Ammon's horn (tissue), 1 donor: ENCODE measurements at places on chromosomes 3 and 15.

- no peak for DNase-seq
Measured at GRCh38 chr3:187314176-187314575, 22.6 kb upstream of the MASP1 start.

GRCh38 chr3:163555918-163556317 is 1522.4 kb downstream of the SI start:
- DNase-seq, result no peak

GRCh38 chr3:53707222-53707621 is 139.0 kb downstream of the CHDH start:
- DNase-seq, result no peak

GRCh38 chr3:150697646-150698045 is 6.1 kb downstream of the ERICH6 start:
- no peak for DNase-seq

DNA sequence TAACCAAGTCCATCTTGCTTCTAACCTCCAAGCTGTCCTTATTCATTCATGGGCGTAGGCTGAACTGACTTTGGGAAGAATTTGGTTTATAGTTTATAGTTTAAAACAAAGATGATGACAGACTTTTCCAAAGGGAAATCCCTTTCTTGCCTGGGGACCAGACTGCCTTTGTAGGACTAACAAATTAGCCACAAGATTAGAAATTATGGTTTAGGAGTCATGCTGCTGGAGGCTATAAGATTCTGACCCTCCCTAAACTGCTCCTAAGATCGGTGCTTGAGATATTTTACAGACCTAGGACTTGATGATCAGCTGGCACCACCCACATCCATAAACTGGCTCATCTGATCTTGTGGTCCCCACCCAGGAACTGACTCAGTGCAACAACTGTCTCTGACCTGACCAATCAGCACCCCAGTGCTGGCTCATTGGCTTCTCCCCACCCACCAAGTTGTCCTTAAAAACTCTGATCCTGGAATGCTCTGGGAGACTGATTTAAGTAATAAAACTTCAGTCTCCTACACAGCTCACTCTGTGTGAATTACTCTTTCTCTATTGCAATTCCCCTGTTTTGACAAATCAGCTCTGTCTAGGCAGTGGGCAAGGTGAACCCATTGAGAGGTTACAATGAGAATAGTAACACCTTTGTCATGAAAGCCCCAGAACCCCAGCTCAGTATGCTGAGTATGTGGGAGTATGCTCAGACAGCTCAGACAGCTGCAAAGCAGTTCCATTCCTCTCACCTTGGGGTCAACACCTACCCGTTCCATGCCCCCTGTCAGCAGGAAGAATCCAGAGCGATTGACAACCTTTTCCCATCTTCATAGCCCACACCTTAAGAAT is 51.6 kb upstream of the C15orf39 start:
- no peak for DNase-seq

DNA sequence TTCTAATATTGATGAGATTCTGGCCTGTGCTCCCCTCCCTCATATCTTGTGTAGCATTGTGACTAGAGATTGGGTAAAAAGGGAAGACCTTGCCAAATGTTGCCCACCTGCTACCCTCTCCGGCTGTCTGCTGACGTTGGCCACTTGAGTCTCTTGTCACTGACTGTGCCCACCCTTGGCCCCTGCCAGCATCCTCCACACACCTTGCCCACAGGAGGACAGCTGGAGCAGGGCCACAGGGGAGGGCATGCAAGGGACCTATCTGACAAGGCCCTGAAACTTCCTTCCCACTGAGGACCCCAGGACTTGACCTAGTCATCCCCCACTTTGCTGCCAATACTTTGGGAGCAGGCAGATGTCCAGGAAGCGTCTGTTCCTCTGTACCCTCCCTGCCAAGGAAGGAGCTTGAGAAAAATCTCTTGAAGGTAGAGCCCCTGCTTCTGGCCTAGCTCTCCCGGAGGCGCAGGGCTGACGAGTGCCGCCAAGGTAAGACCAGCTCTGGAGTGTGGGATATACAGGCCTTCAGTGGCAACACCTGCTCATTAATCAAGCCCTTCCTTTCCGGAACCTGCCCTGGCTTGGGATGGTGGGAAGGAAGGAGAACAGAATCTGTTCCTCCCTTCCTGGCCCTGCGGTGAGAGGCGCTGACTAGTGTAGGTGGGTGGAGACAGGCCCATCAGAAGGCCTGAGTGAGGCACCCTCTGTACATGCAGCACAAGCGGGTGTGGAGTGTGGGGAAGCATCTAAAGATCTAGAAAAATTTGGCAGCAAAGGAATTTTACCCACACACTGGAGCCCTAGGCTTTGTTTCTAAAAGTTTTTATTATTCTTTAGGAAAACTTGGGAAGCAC is 4.9 kb upstream of the PAK6 start:
- DNase-seq, result no peak

GRCh38 chr3:161251716-161252115 is 30.6 kb downstream of the NMD3 start:
- DNase-seq, result no peak

GRCh38 chr15:88246081-88246480 is 10.5 kb downstream of the NTRK3 start:
- no peak for DNase-seq

DNA sequence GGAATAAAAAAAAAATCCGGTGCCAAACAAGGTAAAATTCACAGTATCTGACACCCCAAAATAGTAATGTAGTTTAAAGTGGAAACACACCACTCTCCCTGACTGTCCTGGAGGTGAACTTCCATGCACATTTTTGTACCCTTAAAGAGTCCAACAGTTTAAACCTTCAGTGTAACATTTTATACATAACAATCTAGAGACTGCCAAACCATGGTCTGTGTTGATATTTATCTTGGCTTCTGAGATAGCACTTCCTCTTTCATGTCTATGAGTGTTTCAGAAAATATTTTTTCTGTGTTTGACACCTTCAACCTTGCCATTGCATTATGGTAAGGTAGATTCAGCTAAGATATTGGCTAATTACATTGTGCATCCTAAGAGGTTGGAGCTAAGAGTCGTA is 13.9 kb downstream of the TMEM45A start:
- DNase-seq, result no peak

GRCh38 chr3:194871143-194871863 is 185.6 kb downstream of the FAM43A start:
- DNase-seq, result no peak

GRCh38 chr15:59616379-59616778 is 4.8 kb downstream of the GCNT3 start:
- DNase-seq, result no peak

DNA sequence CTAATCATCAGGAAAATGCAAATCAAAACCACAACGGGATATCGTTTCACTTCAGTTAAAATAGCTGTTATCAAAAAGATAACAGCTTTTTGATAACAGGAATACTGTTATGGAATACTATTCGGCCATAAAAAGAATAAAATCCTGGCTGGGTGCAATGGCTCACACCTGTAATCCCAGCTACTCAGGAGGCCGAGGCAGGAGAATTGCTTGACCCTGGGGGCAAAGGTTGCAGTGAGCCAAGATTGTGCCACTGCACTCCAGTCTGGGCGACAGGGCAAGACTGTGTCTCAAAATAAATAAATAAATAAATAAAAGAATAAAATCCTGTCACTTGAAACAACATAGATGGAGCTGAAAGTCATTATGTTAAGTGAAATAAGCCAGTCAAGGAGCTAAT is 178.1 kb upstream of the TSC22D2 start:
- DNase-seq, result no peak

- DNase-seq, result no peak
Measured at GRCh38 chr15:87761736-87762509, 494.6 kb downstream of the NTRK3 start.

GRCh38 chr3:47288966-47289910 is 6.5 kb downstream of the KLHL18 start:
- no peak for DNase-seq
